T-helper 2 cell (primary cell): ENCODE measurements at places on chromosomes 13 and 19.
A peak's percentile ranks its signal among the peaks of the same experiment; 100 is the strongest.

DNA sequence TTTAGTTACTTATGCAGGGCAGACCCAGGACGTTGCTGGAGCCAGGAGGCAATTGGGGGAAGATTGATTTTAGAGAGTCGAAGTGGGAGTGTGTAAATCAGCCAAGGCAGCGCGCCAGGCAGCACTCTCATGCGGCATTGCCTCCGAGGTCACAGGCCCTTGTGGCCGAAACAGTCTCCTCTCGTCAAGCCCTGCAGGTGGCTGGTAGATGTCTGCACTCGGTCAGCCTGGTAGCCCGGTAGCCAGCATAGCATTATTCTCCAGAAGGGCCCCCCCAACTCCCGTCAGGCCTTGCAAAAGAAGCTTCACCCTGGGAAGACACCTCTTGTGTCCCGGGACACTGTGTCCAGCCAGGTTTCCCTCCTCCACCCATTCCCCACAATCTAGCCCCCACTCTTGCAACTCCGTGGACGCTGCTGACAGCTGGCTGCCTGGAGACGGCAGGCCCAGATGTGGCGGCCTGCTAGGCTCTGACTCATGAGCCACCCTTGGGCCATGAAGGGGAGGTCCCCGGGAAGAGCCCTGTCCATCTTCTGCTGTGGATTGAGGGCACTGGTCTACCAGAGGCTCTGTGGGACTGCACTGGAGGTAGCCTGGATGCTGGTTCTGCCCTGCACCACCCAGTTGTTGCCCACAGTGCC, 2.6 kb upstream of the PEPD start:
- DNase-seq, result no peak

- DNase-seq, result no peak
Measured at GRCh38 chr13:27252467-27252866, 1.1 kb downstream of the RPL21 start.

- DNase-seq, result no peak
Measured at GRCh38 chr13:95641291-95642027, 3.0 kb downstream of the DZIP1 start.

GRCh38 chr13:37192956-37193355, 87.5 kb upstream of the CSNK1A1L start:
- no peak for DNase-seq

DNA sequence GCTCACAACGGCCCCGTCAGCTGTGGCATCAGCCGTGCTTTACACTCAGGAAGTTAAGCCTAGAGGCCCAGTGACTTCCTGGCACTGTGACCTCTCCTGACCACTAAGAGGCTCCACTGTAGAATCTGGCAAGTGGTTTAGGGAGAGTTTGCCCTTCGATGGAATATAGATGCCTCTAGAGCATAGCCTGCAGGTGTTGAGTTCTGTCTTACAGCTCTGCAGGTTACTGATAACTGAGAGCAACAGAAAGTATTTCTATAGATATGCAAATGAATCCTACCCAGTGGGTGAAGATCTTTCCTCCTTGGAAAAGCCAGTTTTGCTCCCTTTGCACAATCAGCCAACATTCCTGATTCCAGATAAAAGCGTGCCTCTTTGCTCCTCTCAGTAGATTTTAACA, 35.8 kb downstream of the ATP12A start:
- no peak for DNase-seq

DNA sequence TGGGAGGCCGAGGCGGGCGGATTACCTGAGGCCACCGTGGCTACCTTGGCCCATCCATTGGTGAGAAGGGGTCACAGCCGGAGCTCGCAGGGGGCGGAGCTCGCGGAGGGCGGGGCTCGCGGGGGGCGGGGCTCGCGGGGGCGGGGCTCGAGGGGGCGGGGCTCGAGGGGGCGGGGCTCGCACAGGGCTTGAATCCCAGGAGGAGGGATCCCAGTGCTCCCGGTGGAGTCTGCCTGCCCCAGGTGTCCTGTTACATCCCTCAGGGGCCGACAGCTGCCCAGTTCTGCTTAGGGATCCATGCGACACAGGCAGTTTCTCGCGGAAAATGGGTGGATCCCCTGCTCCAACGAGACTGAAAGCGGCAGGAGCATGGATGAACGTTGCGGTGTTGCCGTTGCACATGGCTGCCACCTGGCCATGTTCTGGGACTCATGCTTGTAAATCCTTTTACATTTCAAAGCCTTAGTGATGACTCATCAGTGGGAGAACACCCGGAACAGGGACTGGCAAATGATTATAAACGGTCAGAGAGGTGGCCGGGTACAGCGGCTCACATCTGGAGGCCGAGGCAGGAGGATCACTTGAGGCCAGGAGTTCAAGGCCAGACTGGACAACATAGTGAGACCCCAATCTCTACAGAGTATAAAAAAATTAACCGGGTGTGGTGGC, 25.1 kb downstream of the TMPRSS9 start:
- no peak for DNase-seq

DNA sequence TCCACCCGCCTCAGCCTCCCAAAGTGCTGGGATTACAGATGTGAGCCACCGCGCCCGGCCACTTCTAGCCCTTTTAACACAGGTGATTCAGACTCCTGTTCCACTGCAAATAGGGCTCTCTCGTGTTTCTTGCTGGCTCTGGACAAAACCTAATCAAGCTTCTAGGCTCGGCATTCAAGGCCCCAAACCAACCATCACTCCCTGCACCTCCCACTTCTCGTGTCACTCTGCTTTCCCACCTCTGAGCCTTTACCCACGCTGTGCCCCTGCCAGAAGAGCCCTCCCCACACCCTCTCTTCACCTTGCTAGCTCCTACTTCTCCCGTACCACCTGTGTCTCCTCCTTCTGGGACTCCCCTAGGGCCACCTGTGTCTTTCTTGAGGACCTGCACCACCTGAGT, 19.8 kb downstream of the KANK2 start:
- no peak for DNase-seq

DNA sequence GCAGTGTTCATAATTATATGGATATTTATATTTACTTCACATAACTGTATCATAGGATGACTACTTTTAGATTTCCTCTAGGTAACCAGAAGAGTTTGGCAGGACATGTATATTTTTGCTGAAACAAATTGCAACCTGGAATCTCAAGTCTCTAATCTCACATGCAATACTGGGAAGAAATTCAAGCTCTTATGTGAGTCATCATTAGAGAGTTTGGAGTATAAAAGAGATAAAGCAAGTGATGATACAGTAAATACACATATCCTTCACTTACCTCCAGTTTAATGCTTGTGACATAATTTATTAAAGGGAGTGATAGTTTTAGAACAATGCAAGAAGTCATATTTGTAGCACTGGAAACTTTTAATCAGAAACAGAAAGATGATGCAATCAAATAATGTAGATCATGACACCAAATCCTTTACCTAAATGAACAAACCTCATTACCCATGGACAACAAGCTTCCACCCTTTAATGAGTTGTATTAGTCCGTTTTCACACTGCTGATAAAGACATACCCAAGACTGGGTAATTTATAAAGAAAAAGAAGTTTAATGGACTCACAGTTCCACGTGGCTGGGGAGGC, 15.8 kb upstream of the OR7A17 start:
- DNase-seq, result no peak

DNA sequence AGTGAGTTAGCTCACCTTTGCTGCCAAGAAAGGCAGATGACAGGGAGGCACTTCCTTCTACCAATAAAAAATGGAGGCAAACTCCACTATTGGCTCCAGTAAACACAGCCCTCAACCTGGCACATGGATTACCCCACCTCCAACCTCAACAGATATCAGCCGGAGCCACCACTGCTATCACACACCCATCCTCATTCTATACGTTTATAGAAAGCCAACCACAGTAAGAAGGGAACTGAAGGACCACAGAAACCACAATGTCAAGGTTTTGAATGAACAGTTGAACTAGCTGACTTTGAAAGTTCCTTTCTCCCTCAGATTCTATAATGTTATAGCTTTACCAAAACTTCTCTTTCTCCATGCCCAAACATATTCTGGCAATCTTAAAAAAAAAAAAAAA, 526.2 kb downstream of the UQCRFS1 start:
- peak; percentile 21 for DNase-seq

DNA sequence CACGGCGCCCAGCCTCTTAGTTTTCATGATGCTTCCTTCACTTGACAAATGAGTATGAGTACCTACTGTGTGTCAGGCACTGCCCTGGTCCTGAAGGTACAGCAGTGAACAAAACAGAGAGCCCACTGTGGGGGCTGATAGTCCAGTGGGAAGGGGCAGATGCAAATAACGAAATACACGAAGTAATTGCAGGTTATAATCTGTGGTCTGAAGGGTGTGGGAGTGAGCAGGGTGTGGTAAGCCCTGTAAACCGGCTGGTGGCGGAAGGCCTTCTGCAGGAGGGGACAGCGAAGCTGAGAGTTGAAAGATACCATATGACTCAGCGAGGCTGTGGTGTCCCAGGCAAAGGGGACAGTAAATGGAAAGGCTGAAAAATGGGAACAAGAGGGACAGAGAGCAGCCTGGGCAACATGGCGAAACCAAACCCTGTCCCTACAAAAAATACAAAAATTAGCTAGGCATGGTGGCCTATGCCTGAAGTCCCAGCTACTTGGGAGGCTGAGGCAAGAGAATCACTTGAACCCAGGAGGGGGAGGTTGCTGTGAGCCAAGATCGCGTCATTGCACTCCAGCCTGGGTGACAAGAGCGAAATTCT, 60.5 kb downstream of the MAP4K1 start:
- DNase-seq, result no peak

DNA sequence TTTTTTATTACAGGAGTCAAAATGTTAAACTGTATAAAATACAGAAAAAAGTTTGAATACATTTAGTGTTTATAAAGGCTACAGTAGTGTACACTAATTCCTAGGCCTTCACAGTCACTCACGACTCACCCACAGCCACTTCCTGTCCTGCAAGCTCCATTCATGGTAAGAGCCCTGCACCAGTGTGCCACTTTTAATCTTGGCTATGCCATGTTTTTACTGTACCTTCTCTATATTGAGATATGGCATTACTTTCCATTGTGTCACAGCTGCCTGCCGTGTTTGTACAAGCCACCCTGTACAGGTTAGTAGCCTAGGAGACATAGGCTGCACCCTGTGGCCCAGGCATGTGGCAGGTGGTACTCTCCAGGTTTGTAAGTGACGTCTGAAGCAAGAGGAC, 32.1 kb downstream of the C1QTNF9 start:
- DNase-seq, result no peak
